ENCODE measurements at places on chromosomes 3 and 15. TPM values are rescaled to one million over a fixed set of nuclear protein-coding genes. Genes with fewer than 3 reads are reported as not detected.

Gene SAMD7
- total RNA-seq = not detected

Gene FURIN
- 32.1 TPM for total RNA-seq

Gene SLCO2A1
- total RNA-seq = 1.1 TPM

Gene ZNF660
- total RNA-seq = 11.7 TPM

Gene OR5K2
- not detected for total RNA-seq

Gene LYZL4
- not detected for total RNA-seq

Gene BCHE
- total RNA-seq = 1.9 TPM

DNA sequence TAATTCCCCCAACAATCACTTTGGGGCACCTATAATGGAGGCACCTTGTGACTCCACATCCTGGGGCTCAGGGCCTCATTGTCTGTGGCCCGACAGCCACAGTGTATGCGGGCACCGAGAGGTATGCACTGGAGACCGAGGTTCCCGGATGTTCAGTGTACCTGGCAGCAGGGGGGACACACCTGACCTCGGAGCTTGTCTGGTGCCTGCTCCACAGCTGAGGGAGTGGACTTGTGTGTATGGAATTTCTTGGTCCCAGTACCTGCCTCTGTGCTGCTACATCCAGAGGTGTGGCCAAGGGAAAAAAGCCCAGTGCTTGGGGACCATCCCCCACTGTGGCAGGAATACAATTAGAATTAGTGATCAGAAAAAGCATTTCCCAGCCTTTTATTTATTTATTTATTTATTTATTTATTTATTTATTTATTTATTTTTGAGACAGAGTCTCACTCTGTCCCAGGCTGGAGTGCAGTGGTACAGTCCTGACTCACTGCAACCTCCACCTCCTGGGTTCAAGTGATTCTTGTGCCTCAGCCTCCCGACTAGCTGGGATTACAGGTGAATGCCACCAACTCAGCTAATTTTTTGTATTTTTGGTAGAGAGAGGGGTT, 8.8 kb upstream of the AEN start:
- no peak for DNase-seq

- no peak for DNase-seq
These were observed 115.4 kb upstream of the C15orf61 start for GRCh38 chr15:67405208-67406191.

- no peak for DNase-seq
These were observed 19.3 kb upstream of the PIAS1 start for GRCh38 chr15:68034719-68035293.

DNA sequence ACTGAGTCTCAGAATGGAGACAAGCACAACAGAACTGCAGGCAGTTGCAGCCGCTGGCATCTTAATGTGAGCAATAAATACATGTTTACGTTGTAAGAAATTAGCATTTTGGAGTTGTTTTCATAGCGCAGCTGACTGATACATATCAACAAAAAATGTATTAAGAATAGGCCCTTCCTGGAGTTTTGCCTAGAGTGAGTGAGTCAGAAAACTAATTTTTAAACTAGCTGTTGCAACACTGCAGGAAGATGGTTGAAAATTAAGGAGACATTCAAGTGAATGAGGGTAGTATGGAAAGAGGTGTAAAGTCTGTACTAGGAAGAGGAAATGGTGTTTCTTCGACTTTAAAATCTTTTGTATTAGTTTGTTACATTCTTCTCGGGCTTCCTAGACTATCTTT, 39.6 kb upstream of the TIMP4 start:
- no peak for DNase-seq

DNA sequence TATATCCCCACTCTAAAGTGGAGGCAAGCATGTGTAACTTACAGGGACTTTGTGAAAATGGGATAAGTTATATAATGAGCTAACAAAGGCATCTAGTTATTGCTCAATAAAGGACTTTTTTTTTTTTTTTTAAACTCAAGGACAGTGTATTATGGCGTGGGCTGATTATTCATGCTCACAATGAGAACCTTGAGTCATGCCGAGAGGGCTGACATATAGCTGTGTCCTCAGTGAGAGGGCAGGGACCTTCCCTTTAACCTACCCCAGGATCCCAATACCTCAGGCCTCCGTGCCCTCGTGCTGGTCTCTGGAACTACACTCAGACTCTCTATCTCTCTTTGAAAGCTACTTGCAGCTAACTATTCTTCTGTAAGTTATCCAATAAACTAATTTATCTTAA, 319.9 kb upstream of the ICE2 start:
- no peak for DNase-seq

DNA sequence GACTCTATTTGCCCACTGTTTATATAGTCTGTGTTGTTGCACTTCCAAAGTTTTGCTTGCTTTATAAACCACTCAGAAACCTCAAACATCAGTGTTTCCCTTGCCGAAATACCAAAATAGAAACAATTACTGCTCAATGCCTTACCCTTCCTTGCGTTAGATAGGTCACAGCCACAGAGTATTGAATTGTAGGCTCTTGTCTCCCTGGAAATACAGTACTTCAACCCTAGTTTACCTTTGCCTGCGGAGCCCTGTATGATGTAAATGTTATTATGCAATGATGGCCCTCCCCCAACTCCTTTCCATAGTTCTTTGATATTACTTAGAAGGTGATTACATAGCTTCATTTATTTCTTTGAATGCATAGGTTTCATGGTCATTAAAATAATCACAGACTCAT, 44.2 kb downstream of the SOX2 start:
- DNase-seq = no peak

- DNase-seq = no peak
These were observed 33.7 kb downstream of the CGGBP1 start for GRCh38 chr3:88025001-88025552.

- no peak for DNase-seq
These were observed 45.7 kb downstream of the ZBTB11 start for GRCh38 chr3:101631098-101631796.

- DNase-seq = no peak
These were observed 57.9 kb downstream of the RORA start for GRCh38 chr15:61171209-61171608.

- no peak for DNase-seq
These were observed 19.1 kb downstream of the FGD5 start for GRCh38 chr3:14837878-14838258.

DNA sequence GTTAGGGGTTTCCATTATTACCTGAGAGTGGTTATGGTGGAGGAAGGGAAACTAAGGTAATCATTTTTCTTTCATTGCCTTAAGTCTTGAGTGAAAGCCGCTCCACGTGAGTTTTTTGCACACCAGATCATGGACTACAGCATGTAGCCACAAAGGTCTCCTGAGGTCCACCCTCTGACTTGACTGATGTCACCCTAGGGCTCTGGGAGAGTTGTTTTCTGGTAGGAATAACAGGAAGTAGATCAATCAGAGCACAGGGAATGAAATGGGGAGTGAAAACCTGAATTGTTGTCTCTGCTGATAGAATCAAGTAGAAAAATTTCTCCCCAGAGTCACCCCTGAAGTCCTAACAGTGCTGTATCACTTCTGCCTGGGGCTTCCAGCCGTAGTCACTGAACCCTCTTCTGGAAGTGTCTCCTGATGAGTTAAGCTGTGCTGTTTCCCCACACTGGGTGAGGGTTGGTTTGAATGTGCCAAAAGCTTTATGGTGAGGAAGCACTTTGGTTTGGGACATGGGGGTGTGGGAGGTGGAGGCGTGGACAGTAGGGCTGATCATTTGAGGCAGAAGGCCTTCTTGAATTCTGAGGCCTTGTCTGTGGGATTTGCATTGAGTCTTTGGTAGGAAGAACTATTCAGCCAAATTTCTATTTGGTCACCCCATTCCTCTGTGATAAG, 64.3 kb downstream of the SLCO3A1 start:
- no peak for DNase-seq

GRCh38 chr15:69282104-69282743, 16.5 kb upstream of the PAQR5 start:
- DNase-seq = no peak

DNA sequence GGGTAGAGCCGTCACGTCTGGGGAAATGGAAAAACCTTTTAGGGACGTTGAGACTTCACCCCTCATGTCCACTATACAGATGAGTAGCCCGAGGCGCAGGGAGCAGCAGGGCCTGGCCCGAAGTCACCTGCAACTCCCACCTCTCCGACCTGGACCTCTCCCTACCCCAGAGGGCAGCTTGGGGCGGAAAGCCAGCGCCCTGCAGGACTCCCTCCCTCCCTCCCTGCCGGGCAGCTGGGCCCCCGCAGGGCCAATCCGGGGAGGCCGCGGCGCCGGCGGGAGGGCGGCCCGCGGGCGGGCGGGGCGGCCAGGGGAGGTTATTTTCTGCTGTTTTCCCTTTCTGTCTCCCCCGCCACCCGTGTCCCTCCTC, 2.0 kb downstream of the WNT7A start:
- DNase-seq = no peak

GRCh38 chr15:39139431-39140059, 441.3 kb upstream of the THBS1 start:
- no peak for DNase-seq

- DNase-seq = no peak
These were observed 104.4 kb downstream of the RBMS3 start for GRCh38 chr3:29385046-29385830.

- DNase-seq = no peak
These were observed 50.9 kb downstream of the FEM1B start for GRCh38 chr15:68328443-68328842.

Data from H1 (cell line).